Activated CD4-positive, CD25-positive, alpha-beta regulatory T cell treated with anti-CD3 and anti-CD28 coated beads, Interleukin-2, amount 50 U/mL, for 24 hours (primary cell): ENCODE measurements at places on chromosomes 13 and 19.
A peak's percentile ranks its signal among the peaks of the same experiment; 100 is the strongest.

DNA sequence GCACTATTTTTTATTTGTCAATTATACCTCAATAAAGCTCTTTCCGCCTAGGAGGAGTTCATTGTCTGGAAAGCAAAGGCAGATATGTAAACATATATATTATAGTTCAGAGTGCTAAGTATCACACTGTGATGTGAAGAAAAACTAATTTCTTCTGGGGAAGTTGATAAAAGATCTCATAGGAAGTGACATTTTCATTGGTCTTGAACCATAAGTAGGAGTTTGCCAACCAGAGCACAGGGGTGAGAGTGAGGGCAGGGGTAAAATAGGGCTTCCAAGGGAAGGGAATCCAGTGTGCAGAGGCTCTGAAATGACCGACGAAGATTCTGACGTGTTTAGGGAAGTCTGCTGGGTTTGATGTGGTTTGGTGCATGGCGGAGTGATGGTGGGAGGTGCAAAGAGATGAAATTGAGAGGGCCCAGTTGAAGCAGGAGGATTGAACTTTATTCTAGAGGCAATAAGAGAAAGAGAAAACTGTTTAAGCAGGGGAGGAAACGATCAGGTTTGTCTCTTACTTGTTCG is 780 bp upstream of the GTF2F2 start:
- ATAC-seq, result peak; percentile 70

DNA sequence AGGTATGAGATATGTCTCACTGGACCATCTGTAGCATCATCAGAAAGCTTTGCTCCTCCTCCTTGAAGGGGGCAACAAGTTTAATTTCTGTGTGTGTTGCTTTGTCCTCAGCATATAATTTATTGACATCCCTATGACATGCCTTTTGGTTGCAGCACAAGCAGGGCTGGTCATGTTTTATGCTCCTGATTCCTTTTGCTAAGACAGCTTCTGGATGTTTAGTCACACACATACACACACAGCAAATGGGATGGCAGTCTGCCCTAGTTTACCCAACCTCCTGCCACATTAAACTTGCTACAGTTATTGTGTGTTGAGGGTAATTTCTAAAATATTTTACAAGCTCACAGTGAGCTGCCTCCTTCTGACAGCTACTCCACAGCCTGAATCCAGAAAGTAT is 217.9 kb upstream of the RXFP2 start:
- no peak for ATAC-seq

DNA sequence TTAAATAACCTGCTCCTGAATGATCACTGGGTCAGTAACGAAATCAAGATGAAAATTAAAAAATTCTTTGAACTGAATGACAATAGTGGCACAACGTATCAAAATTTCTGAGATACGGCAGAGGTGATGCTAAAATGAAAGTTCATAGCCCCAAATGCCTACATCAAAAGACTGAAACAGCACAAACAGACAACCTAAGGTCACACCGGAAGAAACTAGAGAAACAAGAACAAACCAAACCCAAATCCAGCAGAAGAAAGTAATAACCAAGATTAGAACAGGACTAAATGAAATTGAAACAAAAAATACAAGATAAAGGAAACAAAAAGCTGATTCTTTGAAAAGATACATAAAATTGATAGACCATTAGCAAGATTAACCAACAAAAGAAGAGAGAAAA is 324.1 kb downstream of the RBM26 start:
- no peak for ATAC-seq

- ATAC-seq, result peak; percentile 45
These were observed 9.5 kb upstream of the INSL3 start for GRCh38 chr19:17830567-17831418.

DNA sequence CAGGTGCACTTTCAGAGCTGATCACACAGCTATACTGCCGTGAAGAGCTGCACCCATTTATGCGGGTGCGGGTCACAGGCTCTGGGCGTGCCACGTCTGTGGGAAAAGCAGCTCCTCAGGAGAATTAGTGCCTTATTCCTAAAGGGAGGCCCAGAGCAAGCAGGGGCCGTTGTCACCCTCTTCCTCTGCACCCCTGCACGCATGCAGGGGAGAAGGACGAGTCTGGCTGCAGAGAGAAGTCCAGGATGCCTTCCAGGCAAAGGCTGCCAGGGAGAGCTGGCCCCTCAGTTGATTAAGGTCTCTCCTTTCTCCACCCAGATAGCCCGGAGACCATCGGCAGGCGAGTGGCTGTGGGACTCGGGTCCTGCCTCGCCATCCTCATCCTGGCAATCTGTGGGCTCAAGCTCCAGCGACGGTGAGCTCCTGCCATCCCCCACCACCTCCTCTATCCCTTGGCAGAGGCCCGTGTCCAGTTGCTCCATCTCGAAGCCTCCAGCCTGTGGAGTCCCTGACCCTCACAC is 3.1 kb upstream of the FFAR1 start:
- no peak for ATAC-seq

- no peak for ATAC-seq
These were observed 30.7 kb downstream of the SLC7A1 start for GRCh38 chr13:29564818-29565217.

DNA sequence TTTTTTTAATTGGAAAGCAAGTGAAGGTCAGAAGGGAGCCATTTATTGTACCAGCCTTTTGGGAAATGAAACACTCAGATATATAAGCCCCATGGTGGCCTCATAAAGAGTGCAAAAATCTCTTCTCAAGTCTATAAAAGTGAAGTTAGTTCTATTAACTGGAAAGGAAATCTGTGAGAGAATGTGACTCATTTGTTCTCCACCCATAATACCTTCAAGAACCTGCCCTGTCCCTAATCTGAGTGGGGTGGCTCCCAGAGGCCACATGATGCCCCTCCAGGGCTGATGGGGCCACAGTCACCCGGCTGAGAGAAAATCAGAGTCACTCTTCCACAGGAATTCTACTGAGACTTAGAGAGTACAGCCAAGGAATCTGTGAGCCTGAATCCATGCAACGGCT is 65.8 kb upstream of the SERP2 start:
- no peak for ATAC-seq

GRCh38 chr19:7873304-7874075 is 700 bp downstream of the PRR36 start:
- ATAC-seq, result no peak

DNA sequence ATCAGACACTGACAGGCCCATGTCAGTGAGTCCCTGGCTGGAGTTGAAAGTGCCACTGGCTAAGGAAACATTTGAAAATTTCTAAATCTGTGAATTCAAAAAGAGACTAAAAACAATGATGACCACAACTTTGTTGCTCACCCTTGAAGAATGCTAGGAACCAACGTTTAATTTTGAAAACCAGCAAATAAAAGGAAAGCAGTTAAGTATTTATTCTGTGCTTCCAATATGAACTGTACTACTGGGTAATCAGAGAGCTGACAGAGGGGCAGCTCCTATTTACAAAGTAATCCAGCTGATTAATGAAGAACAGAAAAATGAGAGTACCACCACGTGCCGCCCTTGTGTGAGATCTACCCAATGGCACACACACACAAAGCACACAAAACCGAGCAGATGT is 44.7 kb upstream of the LATS2 start:
- no peak for ATAC-seq

DNA sequence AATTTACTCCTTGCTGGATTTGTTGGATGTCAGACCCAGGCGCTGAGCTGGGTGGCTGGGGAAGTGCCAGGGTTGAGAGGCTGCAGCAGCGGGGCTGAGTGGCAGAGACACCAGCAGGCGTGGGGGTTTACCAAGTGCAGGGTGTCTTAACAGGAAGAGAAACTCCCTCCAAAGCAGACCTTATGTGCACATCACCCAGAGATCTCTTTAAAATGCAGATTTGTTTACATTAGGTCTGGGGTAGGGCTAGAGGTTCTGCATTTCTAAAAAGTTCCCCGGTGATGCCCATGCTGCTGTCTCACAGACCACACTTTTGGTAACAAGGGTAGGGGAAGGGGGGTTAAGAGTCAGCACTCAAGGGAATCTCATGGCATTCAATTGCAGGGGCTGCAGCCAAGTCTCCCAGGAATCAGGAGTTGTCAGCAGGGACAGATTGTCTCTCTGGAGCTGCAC is 80.7 kb upstream of the OLFM4 start:
- no peak for ATAC-seq
